ENCODE measurements at places on chromosomes 5 and 9. TPM values are rescaled to one million over a fixed set of nuclear protein-coding genes. Genes with fewer than 3 reads are reported as not detected.

ANXA6 gene
- total RNA-seq: 143 TPM

SPATA31E1 gene
- total RNA-seq: 0.71 TPM

CLIC3 gene
- total RNA-seq: not detected

PCDHB11 gene
- total RNA-seq: 10.6 TPM

GRIN1 gene
- 5.5 TPM for total RNA-seq

PCSK1 gene
- 11.6 TPM for total RNA-seq

APC gene
- 136 TPM for total RNA-seq

GDA gene
- total RNA-seq: 1.2 TPM

LPAR1 gene
- 0.56 TPM for total RNA-seq

PTGES gene
- 1.0 TPM for total RNA-seq

SPACA9 gene
- 5.0 TPM for total RNA-seq

PNPLA7 gene
- total RNA-seq: 6.7 TPM

GRCh38 chr5:151708126-151708525 lies 21.4 kb upstream of the SPARC start:
- DNase-seq: no peak
- H3K27me3 ChIP-seq: peaks cover 9% of the 10 kb centered on the region
- no peaks in the 10 kb centered on the region for H3K36me3 ChIP-seq
- H3K4me3 ChIP-seq: no peak overlapping the region

GRCh38 chr5:23840083-23840482 lies 332.7 kb downstream of the PRDM9 start:
- DNase-seq: no peak
- no peak overlapping the region for H3K27ac ChIP-seq
- no peak overlapping the region for H3K4me3 ChIP-seq
- H3K36me3 ChIP-seq: peaks cover 6% of the 10 kb centered on the region

GRCh38 chr9:108100571-108100970 lies 611.0 kb upstream of the KLF4 start:
- H3K4me3 ChIP-seq: no peak overlapping the region
- H3K27me3 ChIP-seq: no peaks in the 10 kb centered on the region
- no peak overlapping the region for H3K27ac ChIP-seq
- H3K4me1 ChIP-seq: no peaks in the 10 kb centered on the region

DNA sequence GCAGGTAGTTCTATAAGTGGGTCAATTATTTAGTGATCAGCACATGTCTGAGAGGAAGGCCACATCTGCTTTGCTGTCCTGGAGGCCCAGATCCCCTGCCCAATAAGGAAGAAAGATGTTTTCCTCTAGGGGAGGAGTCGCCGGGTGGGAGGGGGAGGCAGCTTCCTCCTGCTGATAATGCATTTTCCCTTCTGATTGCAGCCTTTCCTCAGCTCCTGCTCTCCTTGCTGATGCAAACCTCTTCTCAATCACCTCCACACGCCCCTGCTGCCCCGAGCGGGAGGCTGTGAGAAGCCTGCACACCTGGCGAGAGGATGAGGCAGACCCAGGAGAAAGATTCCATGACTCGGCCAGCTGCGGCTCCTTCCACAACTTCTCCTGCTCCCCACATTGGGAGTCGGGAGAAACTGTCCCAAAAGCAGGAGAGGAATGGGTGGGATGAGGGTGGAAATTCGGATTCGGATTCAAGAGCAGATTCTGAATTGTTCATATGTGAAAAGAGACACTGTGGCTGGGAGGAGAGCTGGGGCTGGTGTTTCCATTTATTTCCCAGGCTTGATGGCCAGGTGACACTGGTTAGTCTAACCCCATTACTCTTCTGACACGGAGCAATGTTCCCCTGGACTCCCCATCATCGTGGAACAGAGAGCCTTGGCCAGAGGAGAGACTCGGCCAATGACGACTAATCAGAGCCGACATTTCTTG lies 6.8 kb upstream of the NTNG2 start:
- peaks cover 7% of the 10 kb centered on the region for H3K27me3 ChIP-seq
- no peak for DNase-seq
- H3K4me1 ChIP-seq: peaks cover 34% of the 10 kb centered on the region
- no peaks in the 10 kb centered on the region for H3K36me3 ChIP-seq
- H3K27ac ChIP-seq: peak overlapping the region; percentile 4
- no peak overlapping the region for H3K4me3 ChIP-seq

DNA sequence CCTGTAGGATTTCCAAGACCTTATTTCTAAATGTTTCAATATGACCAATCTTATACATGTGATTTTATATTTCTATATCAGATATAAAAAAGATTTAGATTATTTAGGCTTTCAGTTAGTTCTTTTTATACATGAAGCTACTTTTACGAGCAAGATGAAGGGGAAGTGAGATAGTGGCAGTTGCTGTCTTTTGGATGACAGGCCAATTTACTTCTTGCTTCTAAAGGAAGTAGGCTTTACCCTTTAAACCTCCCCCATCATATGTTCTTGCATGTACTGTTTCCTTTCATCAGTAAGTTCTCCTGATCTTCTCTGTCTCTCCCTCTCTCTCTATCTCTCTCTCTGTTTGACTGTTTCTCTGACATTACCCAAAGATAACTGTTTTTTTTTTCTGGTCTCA lies 4.0 kb upstream of the TYRP1 start:
- H3K27me3 ChIP-seq: no peaks in the 10 kb centered on the region
- no peak overlapping the region for H3K27ac ChIP-seq
- DNase-seq: no peak
- H3K36me3 ChIP-seq: no peaks in the 10 kb centered on the region
- no peak overlapping the region for H3K4me3 ChIP-seq

- no peak overlapping the region for H3K27ac ChIP-seq
- peaks cover 22% of the 10 kb centered on the region for H3K36me3 ChIP-seq
- no peak overlapping the region for H3K4me3 ChIP-seq
- H3K27me3 ChIP-seq: peaks cover 3% of the 10 kb centered on the region
These were observed 240.3 kb downstream of the AGTPBP1 start for GRCh38 chr9:85501456-85501855.

- H3K36me3 ChIP-seq: no peaks in the 10 kb centered on the region
- no peaks in the 10 kb centered on the region for H3K4me1 ChIP-seq
- H3K27ac ChIP-seq: no peak overlapping the region
- H3K4me3 ChIP-seq: no peak overlapping the region
- DNase-seq: no peak
These were observed 10.4 kb upstream of the PDCD1LG2 start for GRCh38 chr9:5499889-5500398.

- H3K27me3 ChIP-seq: peaks cover 6% of the 10 kb centered on the region
- no peaks in the 10 kb centered on the region for H3K36me3 ChIP-seq
- peak overlapping the region; percentile 82 for H3K27ac ChIP-seq
These were observed 432 bp downstream of the STARD4 start for GRCh38 chr5:111511831-111512374.

GRCh38 chr5:77994943-77995342 lies 218.8 kb upstream of the TBCA start:
- H3K27me3 ChIP-seq: peaks cover 6% of the 10 kb centered on the region
- no peak overlapping the region for H3K27ac ChIP-seq

GRCh38 chr9:133707065-133707762 lies 30.9 kb downstream of the SARDH start:
- peaks cover 6% of the 10 kb centered on the region for H3K27me3 ChIP-seq
- DNase-seq: peak; percentile 9
- peaks cover 14% of the 10 kb centered on the region for H3K4me1 ChIP-seq

- peaks cover 4% of the 10 kb centered on the region for H3K27me3 ChIP-seq
- peaks cover 5% of the 10 kb centered on the region for H3K36me3 ChIP-seq
- H3K4me3 ChIP-seq: peak overlapping the region; percentile 96
These were observed 1.7 kb downstream of the MEGF9 start for GRCh38 chr9:120712539-120713031.

GRCh38 chr5:124583469-124584350 lies 162.7 kb downstream of the ZNF608 start:
- H3K4me1 ChIP-seq: peaks cover 7% of the 10 kb centered on the region
- no peak overlapping the region for H3K27ac ChIP-seq
- H3K36me3 ChIP-seq: peaks cover 5% of the 10 kb centered on the region

DNA sequence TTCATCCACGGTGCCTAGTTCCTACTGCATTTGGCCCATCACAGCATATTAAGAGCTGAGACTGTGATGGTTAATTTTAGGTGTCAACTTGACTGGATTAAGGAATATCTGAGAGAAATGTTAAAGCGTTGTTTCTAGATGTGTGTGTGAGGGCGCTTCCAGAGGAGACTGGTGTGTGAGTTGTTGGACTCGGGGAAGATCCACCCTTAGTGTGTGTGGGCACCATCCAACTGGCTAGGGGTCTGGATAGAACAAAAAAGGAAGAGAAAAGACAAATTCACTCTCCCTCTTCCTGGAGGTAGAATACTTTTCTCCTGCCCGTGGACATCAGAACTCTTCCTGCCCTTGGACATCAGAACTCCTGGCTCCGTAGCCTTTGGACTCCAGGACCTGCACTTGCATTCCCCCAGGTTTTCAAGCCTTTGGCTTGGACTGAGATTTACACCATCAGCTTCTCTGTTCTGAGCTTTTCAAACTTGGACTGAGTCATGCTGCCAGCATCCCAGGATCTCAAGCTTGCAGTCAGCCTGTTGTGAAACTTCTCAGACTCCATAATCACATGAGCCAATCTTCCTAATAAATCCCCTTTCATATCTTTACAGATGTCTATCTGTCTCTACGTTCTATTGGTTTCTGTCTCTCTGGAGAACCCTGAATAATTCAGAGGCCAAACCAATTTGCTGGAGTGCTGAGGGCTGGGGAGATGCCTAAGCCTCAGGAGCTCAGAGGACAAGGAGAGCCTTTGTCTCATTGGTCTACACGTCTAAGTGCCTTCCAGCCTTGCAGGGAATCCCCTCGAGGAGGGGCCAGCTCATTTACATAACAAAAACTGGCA lies 164.5 kb downstream of the DCP2 start:
- H3K36me3 ChIP-seq: peaks cover 5% of the 10 kb centered on the region
- peak overlapping the region; percentile 65 for H3K27ac ChIP-seq
- H3K27me3 ChIP-seq: peaks cover 6% of the 10 kb centered on the region
- H3K4me3 ChIP-seq: peak overlapping the region; percentile 47
- no peak for DNase-seq
- H3K4me1 ChIP-seq: peaks cover 30% of the 10 kb centered on the region

- no peaks in the 10 kb centered on the region for H3K36me3 ChIP-seq
- H3K27me3 ChIP-seq: peaks cover 2% of the 10 kb centered on the region
- peak overlapping the region; percentile 92 for H3K4me3 ChIP-seq
- DNase-seq: no peak
These were observed 960 bp downstream of the SECISBP2 start for GRCh38 chr9:89319015-89319905.

- peaks cover 48% of the 10 kb centered on the region for H3K4me1 ChIP-seq
- no peak overlapping the region for H3K27ac ChIP-seq
- H3K36me3 ChIP-seq: peaks cover 7% of the 10 kb centered on the region
- H3K27me3 ChIP-seq: peaks cover 16% of the 10 kb centered on the region
These were observed 129.2 kb upstream of the PHYKPL start for GRCh38 chr5:178361657-178362445.

- H3K4me3 ChIP-seq: no peak overlapping the region
- no peak for DNase-seq
- peaks cover 27% of the 10 kb centered on the region for H3K36me3 ChIP-seq
- no peak overlapping the region for H3K27ac ChIP-seq
- H3K27me3 ChIP-seq: peaks cover 3% of the 10 kb centered on the region
These were observed 205.7 kb downstream of the CDK5RAP2 start for GRCh38 chr9:120374239-120374638.

DNA sequence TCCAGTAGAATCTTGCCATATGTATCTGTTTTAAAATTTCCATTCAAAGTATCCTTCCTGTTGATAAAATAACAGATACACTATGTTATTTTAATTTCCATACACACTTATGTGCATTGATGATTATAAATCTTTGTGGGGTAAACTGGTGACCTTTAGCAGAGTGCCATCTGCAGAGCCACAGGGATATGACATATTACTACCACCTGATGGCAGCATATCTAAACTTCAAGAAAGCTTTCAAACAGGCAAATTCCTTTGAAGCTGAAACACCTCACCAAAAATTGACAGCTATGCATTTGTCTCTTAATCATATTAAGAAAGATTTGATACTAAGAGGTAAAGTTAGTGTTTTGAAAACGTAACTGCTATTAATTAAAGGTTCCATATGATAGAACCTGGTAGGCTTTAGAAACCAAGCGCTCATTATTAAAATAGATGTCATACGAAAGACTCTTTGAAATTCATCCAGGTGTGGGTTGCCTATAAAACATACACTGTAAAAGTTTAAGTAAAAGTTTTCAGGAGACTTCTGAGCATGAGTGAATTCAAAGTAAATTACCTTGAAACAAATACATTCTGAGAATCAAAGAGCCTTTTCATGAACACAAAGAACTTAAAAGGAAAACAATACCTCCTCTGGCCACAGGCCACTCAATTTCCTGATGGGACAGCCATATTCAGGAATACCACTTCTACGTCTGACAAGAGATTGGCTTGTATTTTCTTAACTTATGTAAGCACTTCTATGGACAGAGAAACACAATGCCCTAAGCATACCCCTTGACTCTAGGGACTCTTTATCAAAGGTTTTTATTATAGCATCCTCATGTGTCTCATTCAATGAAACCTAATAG lies 93.3 kb downstream of the KIAA0825 start:
- H3K36me3 ChIP-seq: no peaks in the 10 kb centered on the region
- no peaks in the 10 kb centered on the region for H3K27me3 ChIP-seq
- no peak overlapping the region for H3K4me3 ChIP-seq
- no peaks in the 10 kb centered on the region for H3K4me1 ChIP-seq

DNA sequence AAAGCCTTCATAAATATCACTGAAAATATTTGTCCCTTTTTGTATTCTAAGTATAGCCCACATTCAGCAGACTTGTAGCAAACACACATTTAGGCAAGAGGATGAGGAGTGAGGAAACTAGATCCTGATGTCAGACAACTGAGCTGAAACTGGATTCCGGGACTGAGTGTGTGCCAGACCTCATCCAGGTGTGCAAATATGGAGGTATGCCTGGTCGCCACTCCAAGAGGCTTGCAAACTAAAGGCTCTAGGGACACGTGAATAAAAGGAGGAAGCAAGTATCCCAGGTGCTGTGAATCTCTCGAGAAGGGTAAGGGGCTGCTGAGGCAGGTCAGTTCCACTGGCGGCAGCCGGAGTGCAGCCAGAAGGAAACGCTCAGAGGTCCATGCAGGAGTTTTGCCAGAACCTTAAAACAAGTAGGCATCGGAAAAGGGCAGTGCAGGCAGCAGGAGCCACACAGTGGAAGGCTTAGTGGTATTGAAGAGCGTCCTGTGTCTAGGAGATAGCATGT lies 77.4 kb upstream of the ALDH1B1 start:
- peaks cover 43% of the 10 kb centered on the region for H3K4me1 ChIP-seq
- DNase-seq: no peak
- H3K27ac ChIP-seq: peak overlapping the region; percentile 18
- peaks cover 10% of the 10 kb centered on the region for H3K27me3 ChIP-seq
- no peaks in the 10 kb centered on the region for H3K36me3 ChIP-seq

DNA sequence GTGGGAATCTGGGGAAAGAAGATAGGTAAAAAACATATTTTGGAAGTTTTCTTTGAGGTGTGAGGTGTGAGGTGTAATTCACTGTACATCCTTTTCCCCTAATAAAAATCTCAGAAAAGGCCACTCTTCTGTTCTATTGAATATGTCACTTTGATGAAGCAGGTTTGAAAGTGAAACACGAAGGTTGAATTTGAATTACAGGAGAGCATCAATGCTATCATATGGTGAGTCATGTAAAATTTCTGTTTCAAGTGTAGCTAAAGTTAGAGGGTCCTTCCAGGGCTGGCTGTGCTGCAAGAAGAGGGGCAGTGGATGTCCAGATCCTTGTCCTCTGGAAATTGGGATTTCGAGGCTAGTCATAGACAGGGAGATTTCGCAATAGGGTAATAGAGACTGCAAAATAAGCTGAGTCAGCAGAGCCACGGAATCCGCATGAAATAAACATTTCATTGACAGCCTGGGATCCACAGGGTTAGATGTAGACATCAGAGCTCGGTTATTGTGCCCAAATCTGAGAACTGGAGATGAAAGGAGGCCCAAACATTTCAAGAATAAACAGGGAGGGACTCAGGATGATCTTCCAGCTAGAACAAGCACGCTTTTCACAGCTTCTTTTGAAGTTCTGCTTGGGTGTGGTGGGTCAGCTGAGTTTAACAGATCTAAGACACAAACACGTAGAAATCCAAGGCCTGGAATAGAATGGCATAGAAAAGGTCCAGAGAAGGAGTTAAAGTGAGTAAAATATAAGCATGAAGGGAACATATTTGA lies 194.4 kb upstream of the CDKN2B start:
- DNase-seq: no peak
- peaks cover 5% of the 10 kb centered on the region for H3K36me3 ChIP-seq
- no peaks in the 10 kb centered on the region for H3K4me1 ChIP-seq
- H3K27me3 ChIP-seq: no peaks in the 10 kb centered on the region
- H3K27ac ChIP-seq: no peak overlapping the region
